Ammon's horn (tissue), 1 donor: ENCODE measurements at places on chromosomes 5 and 9.

- DNase-seq, result no peak
These were observed 49.9 kb upstream of the TTC23L start for GRCh38 chr5:34789021-34789531.

GRCh38 chr9:127065592-127065991, 56.8 kb downstream of the ANGPTL2 start:
- DNase-seq, result no peak

GRCh38 chr9:126411225-126411947, 84.8 kb downstream of the MVB12B start:
- DNase-seq, result no peak

GRCh38 chr9:77830618-77831285, 182.6 kb upstream of the GNA14 start:
- no peak for DNase-seq

DNA sequence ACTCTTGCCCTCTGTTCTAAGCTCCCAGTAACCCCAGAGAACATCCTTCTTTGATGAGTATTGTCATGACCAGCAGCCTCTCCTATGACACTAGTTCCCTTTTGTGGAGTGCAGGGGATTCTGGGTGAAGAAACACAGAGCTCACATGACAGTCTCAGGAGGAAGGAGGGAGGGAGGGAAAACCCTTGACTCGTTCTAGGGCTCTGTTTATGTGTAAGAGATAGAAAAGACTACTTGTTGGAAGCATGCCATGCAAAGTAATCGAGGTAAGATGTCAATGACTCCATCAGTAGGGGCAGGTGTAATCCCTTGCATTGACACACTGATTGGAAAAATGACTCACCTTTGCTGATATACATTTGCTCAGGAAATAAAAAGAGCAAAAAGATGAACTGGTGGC, 190.2 kb upstream of the ELL2 start:
- DNase-seq, result peak; percentile 6

GRCh38 chr9:81112627-81113452, 576.5 kb downstream of the TLE1 start:
- peak; percentile 12 for DNase-seq

DNA sequence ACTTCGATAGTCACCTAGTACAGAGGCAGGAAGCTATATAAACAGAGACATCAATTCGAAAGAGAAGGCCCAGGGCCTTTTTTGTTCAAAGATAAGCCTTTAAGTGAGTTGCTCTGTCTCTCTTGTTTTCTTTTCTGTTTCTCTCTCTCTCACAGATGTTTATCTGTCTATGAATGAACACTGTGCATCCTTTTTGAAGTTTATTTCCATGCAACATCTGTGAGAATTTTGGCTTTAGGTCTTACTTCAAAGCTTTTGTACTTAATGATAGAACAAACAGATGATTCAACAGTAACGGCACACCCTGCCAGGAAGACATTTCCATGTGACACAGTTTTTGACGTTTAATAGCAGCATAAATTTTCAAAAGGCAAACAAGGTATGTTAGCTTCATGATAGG, 1413.1 kb upstream of the CDH6 start:
- no peak for DNase-seq

- DNase-seq, result no peak
These were observed 205.5 kb downstream of the NPR3 start for GRCh38 chr5:32916648-32917047.

DNA sequence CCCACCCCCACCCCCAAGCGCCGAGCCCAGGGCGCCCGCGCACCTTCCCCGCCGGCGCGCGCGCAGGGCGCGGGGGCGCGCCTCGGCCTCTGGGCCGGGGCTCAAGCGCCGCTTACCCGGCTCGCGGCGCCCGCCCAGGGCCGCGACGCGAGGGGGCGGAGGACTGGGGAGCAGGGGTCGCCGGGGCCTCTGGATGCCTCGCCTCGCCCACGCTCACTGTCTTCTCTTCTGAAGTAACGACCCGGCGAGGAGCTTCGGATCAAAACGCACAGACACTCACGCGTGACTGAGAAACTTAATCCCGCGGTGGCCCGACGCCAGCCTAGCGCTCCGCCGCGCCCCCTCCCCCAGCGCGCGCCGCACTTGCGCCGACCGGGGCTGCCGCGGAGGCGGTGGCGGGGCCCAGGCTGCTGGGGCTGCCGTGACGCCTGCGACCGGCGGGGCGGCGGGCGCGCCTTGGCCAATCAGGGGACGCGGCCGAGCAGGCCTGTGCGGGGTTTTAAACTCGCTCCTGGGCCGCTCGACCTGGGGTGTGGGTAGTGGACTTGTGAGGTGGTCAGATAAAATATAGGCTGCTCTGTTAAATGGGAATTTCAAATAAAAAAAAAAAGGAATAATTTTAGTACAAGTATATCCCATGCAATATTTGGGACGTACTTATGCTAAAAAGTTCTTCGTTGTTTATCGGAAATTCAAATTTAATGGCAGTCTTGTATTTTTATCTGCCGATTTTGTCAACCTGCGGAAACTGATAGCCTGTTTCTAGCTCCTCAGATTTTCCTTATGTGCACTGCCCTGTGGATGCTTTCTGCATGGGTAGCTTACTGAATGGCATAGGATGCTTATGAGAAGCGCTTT, at the start of gene MPDZ:
TSS of gene MPDZ (minus strand) at position 409 of the 858 bp plus-strand sequence. CDS start 29,377 bp downstream, outside the sequence.
- DNase-seq, result peak; percentile 73

DNA sequence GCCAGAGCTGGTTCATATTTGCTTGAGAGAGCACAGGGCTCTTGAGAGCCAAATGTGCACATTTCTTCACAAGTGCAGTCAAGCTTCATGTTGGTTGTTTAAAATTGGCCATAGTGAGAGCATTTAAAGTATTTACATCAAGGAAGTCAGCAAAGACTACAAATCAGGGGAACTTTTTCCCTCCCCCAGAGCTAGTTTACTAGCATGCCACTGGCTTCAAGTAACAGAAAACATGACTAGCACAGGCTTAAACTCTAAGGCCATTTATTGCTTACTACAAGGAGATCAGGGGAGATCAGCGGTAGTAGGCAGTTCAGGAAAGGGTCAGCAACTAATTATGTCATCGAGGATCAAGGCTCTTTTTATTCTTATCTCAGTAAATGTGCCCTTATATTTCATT, 11.0 kb upstream of the CCDC171 start:
- DNase-seq, result no peak

- DNase-seq, result no peak
These were observed 107.4 kb downstream of the LMNB1 start for GRCh38 chr5:126884269-126884819.
